ENCODE measurements at places on chromosomes 12 and 14.

DNA sequence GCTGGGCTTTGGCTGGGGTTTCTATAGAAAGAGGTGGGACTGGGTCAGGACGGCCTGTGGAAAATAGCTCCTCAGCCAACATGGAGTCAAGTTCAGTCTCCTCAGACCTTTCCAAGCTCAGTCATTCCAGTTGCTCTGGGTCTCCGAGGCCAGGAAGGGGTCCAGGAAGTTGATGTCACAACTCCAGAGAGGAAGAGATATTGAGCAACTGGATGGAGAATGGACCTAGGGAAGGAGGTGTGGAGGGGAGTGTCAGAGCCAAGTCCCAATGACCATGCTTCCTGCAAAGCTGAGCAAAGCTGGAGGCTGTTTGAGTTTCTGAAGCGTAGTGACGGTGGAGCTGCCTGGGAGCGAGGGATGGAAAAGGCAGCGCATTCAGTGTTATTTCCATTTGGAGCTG lies 86.1 kb downstream of the SLC24A4 start:
- DNase-seq, result no peak

GRCh38 chr12:83147341-83147740 lies 460.6 kb downstream of the TMTC2 start:
- DNase-seq, result no peak

GRCh38 chr12:47850153-47851084 lies 30.7 kb upstream of the HDAC7 start:
- DNase-seq, result no peak

- no peak for DNase-seq
These were observed 13.8 kb downstream of the ASCL1 start for GRCh38 chr12:102971227-102971626.

- DNase-seq, result no peak
These were observed 63.3 kb downstream of the RASSF3 start for GRCh38 chr12:64673490-64674169.

GRCh38 chr12:62683776-62684569 lies 217.3 kb downstream of the MON2 start:
- no peak for DNase-seq

GRCh38 chr12:103415681-103416080 lies 80.1 kb downstream of the C12orf42 start:
- DNase-seq, result no peak

GRCh38 chr12:8636581-8636980 lies 23.9 kb upstream of the AICDA start:
- no peak for DNase-seq

- DNase-seq, result no peak
These were observed 27.6 kb upstream of the ETV6 start for GRCh38 chr12:11621797-11622423.

GRCh38 chr12:109952160-109952858 lies 43.9 kb downstream of the GIT2 start:
- no peak for DNase-seq

GRCh38 chr12:75859868-75860267 lies 171.7 kb downstream of the PHLDA1 start:
- no peak for DNase-seq
